ENCODE measurements at places on chromosomes 2 and 18.

DNA sequence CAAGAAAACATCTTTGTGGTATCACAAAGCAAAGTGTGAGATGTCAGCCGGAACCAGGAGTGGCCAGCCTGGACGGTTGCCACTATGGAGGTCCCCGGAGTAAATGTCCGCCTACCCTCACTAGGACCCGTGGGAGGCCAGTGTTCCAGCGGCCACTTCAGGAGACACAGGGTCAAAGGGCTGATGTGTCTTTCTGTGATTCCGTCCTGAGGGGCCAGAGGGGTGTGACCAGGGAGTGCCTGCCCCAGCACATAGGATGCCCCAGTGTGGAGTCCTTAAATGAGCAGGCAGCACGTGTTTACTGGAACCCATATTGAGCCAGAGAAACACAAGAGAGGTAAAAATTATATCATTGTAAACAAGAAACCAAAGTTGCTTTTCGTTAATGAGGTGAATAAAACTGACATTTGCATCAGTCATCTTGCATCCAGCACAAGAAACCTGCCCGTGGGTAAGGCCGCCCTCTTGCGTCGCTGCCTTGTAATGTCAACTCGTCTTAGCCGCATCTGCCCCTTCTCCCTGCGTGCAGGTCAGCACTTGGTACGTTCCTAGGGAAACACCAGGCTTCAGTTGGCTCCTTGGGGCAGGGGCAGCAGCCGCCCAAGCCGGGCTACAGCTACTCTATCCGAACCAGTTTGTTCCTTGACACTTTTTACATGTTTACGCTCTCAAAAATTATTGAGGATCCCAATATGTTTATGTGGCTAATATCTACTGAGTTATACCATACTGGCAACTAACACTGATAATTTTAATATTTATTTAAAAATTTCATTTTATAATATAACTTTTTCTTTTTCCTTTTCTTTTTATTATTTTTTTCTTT is 46.7 kb upstream of the LAPTM4A start:
- peak; percentile 80 for DNase-seq

DNA sequence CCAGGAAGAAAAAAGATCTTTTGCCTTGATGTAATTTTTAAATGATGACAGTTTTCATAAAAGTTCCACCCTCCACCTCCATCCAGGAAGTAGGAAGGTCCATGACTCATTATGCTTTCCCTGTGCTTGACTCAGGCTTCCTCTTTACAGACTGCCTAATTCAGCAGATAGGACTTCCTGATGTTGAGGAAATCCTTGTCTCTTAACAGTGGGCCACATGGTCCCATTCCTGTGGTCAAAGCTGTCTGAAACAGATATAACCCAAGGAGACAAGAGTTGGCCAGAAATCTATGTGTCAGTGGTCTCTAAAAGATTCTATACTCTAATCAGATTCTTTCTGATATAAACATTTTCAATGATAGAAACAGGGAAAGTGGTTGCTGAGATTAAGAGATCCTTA is 119.1 kb downstream of the BAZ2B start:
- no peak for DNase-seq

DNA sequence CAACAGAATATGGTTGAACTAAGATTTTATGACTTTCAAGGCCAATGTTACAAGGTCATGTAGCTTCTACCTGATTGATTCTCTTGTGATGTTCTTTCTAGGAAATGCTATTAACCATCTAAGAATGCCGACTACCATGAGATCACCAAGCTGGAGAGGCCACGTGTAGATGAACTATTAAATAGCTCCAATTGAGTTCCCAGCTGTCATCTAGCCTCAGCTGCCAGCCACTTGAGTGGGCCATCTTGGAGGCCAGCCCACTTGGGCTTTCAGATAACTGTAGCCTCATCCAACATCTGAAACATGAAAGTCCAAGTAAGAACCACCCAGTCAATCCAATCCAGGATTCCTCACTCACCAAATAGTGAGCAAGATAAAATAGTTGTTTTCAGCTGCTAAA is 376.9 kb upstream of the TMEFF2 start:
- DNase-seq = no peak

DNA sequence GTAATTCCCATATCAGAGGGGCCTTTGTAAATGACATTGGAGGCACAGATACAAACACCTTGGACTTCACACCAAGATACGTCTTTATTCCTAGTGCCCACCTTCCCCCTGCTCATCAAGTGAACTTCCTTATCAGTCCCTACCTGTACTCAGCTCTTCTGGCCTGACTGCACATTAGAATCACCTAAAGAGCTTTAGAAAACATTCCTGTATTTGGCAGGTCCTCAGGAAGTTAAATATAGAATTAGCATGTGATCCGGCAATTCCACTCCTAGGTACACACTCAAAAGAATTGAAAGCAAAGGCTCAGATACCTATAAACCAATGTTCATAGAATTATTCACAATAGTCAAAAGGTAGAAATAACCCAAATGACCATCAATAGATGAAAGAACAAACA is 46.6 kb downstream of the ALK start:
- no peak for DNase-seq

GRCh38 chr2:102423368-102423767 is 408 bp downstream of the IL18RAP start:
- no peak for DNase-seq

DNA sequence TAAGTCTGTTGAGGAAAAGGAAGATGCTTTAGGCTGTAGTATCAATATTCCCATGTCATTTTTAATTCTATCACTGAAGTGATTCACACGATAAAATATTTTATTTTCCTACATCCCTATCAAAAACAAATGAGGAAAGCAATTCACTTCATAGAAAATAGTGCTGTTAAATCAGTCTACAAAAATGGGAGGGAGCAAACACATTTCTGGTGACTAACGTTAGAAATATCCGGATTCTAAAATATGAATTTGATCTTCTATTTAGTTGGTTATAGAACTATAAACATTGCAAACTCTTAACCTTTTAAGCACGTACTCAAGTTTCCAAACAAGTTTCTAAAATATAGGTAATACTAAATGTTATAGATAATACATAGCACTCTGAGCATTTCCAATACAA is 20.8 kb downstream of the ATF2 start:
- DNase-seq = no peak

DNA sequence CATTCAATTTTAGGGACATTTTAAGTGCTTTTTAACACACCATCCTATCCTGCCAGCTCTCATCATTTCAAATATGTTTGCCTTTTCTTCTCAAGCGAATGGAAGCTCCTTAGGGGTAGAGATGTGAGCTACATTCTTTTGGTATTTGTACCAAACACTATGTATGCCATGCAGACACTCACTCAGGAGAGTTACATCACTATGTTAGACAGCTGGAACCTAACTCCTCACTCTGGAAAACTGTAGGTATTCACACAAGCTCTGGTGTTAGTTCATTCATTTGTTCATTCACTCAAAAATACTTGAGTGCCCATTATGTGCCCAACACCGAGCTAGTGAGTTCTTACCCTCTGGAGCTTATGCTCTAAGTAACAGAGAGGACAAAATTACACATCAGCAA is 26.4 kb upstream of the RNU4ATAC start:
- DNase-seq = no peak

DNA sequence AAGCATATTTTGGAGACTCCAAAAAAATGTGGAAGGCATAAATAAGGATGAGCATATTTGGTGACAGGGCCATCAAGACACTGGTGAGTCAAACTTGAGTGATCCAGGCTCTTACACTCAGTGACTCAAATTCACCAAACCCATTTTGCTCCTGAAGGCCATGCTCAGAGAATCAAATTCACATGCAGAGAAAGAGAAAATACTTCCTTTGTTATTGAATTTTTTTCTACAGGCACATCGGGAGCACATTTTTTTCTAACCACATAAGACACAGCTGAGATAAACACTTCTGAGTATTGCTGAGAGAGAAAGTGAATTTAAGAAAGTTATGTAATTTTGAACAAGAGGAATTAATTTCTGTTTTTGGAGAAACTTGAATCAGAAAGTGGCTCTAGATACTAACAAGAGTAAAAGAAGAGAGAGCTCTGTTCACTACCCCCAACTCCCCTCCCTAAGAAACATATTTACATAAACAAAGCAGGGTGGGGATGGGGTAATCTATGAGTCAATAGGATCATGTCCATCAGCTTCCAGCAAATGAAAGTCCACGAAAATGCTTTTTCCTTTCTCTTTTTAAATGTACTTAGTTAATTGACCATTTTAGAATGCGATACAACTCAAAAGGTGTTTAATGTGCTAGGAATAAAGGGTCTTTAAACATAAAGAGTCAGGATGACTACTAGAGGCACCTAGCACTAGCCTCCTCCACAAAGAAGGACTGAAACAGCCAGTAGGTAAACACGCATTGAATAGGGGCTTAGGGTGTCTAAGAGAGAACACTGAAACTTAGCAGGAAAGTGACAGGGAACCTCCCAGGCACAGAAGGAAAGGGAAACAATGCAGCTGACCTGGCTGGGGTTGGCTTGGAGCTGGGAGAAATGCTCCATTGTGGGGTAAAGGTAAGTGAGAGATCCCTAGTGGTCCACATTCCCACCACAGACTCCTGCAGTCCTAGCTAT is 152.3 kb downstream of the KCNE4 start:
- DNase-seq = no peak

DNA sequence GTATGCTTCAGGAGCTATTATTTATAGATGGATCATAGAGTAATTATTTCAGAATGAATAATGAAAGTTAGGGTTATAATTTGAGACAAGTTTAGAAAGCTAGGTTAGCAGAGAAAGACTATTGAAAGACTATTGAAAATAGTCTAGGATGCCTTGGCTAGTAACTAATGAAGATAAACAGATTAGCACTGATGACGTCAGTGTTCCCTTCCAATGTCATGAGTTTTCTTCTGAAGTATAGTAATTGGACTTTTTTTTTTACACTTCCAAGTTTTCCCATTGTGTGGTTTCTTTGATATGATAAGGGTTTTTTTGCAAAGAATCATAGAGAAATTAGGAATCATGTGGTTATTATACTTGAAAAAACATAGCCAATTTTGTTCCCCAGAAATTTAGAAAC is 1041.5 kb upstream of the CRIM1 start:
- no peak for DNase-seq

DNA sequence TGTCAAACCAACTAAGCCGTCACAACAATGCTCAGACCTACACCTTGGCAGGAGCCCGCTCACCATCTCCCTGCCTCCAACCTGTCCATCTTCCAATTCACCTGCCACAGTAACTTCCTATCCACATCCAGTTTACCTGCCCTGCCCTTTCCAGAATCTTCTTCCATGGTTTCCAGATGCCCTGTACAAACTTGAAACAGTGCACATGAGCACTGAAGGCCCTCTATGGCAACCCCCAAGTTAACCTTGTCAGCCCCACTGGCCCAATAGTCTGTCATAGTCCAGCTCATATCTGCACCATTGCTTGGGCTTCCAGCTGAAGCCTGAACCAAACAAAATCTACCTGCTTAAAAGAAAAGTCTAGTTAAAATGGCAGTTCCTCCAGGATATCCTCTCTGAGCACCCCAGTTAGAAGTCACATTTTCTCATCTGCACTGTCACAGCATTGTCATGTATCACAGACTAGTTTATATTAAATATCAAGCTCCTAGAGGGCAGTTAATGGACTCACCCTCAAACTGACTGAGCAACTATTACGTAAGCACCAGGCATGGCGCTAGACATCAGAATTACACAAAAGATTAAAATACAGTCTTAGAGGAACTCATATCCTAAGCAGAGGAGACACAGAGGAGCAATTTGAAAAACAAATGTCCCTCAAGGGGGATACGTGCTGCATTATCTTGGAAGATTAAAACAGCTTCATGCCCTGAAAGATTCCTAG is 11.6 kb downstream of the NFE2L2 start:
- no peak for DNase-seq

- DNase-seq = no peak
These were observed 33.4 kb downstream of the OSBPL1A start for GRCh38 chr18:24364177-24364576.

- DNase-seq = no peak
These were observed 609.1 kb upstream of the SLC39A10 start for GRCh38 chr2:195047955-195048354.

- no peak for DNase-seq
These were observed 354.2 kb upstream of the GALNT5 start for GRCh38 chr2:156903335-156903734.

DNA sequence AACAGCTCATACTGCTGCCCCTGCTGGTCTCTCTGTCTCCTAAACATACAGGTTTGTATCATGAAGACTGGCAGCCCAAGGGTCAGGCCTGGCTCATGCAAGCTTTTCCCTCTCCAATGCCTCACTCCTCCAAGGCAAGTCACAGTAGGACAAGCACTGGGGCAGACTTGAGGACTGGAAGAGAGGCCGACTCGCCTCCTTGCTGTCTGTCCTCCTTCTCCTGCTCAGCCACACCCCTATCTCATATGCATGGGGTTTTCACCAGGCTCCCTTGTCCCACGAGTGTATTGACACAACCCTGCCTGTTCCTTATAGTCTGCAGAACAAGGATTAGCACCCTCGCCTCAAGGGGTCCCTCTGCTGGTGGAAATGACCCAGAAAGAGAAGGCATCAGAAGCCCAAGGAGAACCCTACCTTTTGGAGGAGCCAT is 223.7 kb downstream of the SOX11 start:
- DNase-seq = peak; percentile 26

- no peak for DNase-seq
These were observed 76.1 kb downstream of the PRKRA start for GRCh38 chr2:178374865-178375264.

- no peak for DNase-seq
These were observed 716.5 kb upstream of the RAB6C start for GRCh38 chr2:129262934-129263333.

DNA sequence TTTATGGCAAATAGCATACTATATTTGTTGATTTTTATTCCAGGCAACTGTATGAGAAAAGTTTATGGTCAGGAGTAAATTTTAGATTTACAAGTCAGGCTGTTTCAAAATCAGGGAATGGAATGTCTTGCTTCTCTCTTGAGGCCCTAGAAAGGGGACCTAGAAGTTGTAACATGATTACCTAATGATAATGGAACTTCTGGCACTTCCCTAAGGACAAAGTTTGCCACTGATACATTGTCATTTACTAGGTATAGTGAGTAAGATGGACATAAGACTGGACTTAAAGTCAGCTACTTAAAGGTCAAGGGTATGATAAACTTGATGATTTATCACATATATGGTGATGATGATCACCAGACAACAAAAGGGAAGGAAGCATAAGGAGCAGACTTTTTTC is 103.3 kb upstream of the VRK2 start:
- no peak for DNase-seq

- no peak for DNase-seq
These were observed 4.6 kb downstream of the B3GNT7 start for GRCh38 chr2:231399853-231400680.

DNA sequence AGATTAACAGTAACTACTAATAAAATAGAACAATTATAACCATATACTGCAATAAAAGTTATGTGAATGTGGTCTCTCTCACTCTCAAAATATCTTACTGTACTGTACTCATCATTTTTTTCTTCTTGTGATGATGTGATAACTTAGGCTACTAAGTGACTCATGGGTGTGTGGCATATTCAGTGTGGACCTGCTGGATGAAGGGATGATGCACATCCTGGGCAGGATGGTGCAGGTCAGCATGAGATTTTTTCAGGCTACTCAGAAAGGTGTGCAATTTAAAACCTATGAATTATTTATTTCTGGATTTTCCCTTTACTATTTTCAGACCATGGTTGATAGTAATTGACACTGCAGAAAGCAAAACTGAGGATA is 90.7 kb downstream of the NCKAP5 start:
- DNase-seq = no peak

GRCh38 chr2:48424866-48425265 is 105.1 kb upstream of the STON1 start:
- no peak for DNase-seq

- no peak for DNase-seq
These were observed 114.1 kb downstream of the EPB41L3 start for GRCh38 chr18:5429681-5430080.

- peak; percentile 43 for DNase-seq
These were observed 26.4 kb upstream of the GALR1 start for GRCh38 chr18:77223221-77223639.
